ENCODE measurements at places on chromosomes 3 and 15.
A peak's percentile ranks its signal among the peaks of the same experiment; 100 is the strongest.

- no peak for DNase-seq
Observed at GRCh38 chr15:27731776-27732175, 367.3 kb downstream of the OCA2 start.

DNA sequence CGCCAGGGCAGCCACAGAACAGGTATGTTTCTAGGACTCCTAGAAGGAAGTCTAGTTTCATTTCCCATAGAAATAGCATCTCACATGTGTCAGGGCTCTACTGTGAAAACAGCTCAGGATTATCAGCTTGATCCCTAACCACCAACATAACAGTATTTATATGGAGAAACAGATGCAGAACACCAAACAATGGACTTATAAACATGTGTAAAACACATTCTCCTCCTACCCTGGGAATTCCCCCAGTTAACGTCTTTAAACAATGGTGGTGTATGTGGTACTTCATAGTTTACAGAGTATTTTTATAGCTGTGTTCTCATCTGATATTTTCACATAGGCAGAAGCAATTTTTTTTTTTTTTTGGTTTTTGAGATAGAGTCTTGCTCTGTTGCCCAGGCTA lies 9.7 kb downstream of the TNFSF10 start:
- no peak for DNase-seq

DNA sequence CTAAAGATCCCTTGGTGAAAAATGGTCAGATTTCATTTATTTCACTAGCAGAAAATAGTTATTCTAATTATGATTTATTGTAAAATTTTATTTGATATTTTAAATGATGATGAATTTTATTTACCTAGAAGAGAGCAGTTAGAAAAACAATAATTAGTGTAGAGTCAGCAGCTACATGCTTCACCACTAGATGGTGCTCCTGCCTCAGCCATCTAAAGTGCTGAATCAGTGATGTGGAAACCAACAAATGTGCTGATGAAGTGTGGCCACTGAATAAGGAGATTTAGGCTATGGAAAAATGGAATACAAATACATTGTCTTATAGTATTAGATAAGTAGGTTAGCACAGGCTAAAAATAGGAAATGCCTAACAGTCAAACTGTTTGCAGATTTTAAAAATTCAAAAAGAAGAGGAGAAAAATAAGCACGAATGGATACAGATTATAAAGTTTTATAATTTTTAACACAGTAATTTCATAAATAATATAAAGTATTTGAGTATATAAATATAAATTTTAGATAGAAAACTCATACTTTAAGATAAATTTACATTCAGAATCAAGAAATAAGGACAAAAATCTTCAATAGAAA lies 109.8 kb downstream of the PPP2R3A start:
- DNase-seq: peak; percentile 15

DNA sequence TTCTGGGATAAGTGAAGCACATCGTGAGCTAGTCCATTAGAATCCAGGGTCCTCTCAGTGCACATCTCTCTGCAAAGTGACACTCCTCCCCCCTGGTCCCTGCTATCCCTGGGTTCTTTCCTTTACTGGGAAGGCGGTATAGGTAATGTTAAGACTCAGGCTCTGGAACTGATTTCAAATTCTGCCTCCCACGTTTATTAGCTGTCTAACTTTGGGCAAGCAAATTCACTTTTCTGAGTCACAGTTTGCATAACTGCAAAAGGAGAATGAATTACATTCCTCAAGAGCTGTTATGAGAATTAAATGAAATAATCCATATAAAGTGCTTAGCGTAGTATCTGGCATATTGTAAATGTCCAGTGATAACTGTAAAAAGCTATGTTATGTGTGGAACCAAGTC lies 168.1 kb upstream of the LRRN1 start:
- no peak for DNase-seq

DNA sequence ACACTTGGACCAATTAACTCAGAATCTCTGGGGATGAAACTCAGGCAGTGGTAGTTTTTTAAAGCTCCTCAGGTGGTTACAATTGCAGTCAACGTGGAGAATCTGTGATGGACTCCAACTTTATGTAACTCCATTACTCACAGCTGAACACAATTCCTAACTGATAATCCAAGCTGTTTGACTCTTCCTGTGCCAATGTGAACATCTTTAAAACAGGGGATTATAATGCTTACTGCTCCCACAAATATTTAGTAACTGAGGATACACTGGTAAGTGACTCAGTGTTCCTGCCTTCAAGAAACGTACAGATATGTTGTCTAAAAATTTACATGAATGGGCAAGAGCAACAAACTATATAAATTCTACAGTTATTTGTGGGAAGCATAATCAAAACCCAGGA lies 85.6 kb downstream of the OSBPL10 start:
- DNase-seq: no peak

GRCh38 chr3:33364531-33365128 lies 75.6 kb downstream of the UBP1 start:
- DNase-seq: no peak

GRCh38 chr3:75193797-75194196 lies 470.3 kb upstream of the FRG2C start:
- no peak for DNase-seq

All from T1000 (cell line).